ENCODE measurements at places on chromosomes 1 and 21.

DNA sequence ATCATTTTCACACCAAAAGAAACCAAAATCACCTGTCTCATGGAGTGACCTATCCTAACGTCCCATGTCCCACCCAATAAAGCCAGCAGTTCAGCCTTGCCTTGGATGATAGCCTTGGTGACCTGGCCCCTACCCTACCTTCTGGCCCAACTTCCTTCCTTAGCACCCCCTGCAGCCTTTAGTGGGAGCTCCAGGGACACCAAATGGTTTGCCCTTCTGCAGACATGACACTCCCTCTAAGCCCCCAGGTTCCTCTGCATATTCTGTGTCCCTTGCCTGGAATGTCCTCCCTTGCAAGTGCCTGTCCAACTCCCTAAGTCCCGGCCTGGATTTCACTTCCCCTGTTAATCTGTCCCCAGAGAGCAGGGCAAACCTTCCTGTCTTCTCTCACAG, 2.2 kb downstream of the SLFNL1 start:
- no peak for DNase-seq

GRCh38 chr1:2783069-2783434, 18.4 kb downstream of the TTC34 start:
- DNase-seq, result no peak

DNA sequence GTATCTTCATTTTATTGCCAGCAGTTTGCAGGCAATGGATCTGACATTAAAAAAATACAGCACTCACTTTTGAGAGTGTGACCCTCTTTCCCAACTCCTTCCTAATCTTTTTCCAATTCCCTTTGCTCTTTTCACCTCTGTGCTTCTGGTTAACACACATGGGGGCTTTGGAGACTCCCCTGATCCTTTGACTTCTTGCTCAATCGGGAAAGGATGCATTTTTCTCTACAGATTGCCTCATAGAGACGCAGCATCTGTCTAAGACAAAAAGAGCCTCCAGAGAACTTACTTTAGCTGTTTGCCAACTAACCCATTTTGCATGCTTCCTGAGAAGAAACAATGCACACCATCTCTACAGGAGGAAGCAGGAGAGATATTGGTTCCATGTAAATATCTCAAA, 378.3 kb downstream of the PBX1 start:
- DNase-seq, result no peak

DNA sequence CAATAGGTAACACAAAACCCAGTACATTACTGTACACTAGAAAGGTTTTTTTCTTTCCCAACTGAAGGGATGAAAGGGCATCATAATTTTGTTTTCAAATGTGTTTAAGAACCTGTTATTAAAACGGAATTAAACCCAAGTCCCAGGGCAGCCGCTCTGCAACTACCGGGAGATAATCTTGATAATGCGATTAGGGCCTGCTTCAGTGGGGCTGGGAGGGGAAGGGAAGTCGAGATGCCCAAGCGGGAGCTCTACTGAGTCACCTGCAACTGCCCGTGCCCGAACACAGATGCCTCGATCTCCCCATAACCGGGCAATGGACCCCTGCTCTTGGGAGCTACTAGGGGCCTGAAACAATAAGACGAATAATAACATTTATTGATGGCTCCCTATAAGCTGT, 61.4 kb downstream of the KAZN start:
- no peak for DNase-seq

DNA sequence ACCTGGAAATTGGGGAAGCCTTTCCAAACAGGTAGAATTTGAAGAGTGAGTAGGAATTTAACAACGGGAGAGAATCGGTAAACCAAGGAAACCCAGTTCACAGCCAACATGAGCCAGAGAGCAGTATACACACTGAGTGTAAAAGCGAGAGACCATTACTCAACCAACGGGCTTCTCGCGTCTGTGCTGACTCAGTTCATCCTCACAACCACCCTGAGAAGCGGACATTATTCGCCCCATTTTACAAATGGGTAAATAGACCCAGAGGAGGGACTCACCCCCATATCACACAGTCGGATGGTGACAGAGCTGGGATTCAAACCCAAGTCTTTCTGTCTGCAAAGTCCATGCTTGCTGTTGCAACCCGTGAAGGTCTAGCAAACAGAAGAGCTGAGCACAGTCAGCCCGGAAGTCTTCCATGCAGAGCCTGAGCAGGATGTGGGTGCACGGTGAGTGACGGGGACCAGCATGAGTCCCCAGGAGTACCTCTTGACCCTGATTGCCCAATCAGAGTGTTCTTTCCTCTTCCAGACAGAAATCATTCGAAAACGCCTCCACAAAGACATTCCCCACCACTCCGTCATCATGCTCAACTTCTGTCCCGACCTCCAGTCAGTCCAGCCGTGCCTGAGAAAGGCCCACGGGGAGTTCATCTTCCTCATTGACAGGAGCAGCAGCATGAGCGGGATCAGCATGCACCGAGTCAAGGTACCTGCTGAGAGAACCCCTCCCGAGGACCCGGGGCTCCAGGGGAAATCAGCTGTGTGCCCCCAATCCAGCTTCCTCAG, 32.3 kb downstream of the VWA5B1 start:
- no peak for DNase-seq

DNA sequence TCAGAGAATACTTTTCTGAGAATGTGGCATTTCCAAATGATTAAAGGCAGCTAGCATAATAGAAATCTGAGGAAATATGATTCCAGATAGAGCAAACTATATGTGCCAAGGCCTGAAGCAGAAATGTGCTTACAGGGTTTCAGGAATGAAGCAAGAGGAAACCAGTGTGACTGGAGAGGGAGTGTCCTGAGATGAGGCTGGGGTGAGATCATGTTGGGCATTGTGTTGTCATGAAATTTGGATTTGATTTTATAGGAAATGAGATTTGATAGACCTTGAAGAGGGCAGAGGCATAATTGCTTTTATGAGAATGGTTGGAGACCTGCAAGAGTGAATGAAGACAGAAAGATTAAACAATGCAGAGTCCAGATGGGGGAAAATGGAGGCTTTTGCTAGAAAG, 338.1 kb upstream of the SNX7 start:
- DNase-seq, result no peak

DNA sequence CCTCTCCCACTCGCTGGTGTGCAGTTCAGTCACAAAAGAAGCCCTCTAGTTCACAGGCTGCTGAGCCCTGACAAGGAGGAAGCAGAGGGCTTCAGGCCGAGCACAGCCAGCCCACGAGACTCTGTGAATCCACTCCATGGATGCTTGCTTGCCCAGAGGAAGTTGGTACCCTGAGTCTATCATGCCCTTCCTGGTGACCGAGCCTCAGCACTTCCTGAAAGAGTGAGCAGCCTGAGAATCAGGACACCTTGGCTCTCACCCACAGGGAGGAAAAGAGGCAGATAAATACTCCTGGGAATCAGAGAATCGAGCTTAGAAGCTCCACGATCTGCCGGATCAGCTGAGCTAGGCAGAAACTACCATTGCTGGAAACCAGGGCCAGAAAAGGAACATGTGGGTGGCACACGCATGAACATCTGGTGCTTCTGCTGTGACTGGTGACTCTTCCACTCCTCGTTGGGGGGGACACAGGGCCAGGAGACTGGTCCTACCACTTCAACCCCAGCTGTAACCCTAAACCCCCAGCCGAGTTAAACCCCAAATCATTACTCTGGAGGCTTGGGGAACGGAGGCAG, 376.3 kb upstream of the CAMK1G start:
- DNase-seq, result no peak
